Neural crest cell (in vitro differentiated cells): ENCODE measurements at places on chromosomes 4 and X.

DNA sequence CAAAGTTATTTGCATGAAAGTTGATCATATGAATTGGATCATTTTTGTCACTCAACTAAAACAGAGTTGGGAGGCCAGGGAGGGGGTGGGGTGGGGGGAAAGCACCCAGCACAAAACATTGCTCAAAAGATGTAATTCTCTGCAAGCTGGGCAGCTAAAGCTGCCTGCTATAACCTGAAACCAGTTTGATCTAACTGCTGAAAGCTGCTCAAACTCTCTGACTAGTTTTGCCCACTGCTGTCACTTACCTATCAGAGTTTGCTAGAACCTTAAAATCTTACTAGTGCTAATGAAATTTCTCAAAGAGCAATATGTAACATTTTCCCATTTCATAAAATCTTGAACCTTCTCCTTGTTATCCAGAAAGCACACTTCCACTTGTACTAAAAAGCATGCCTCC is 10.4 kb downstream of the CXCL8 start:
- no peak for DNase-seq

DNA sequence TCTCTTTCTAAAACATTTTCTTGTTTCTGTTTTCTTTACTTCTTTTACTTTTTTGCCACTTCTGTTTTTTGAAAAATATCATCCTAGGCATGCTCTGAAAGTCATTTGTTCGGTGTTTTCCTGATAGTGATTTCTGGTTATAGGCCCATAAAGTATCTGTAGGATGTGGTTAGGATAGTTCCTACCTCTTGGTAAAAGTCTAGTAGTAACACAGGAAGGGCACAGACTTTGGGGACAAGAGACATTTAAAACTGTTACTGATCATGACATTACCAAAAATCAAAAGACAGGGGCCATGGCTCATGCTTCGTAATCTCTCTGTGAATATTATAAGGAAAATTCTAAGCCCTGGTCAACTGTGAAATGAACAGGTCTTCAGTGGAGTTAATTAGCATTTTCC is 44.8 kb downstream of the FHL1 start:
- DNase-seq = no peak

DNA sequence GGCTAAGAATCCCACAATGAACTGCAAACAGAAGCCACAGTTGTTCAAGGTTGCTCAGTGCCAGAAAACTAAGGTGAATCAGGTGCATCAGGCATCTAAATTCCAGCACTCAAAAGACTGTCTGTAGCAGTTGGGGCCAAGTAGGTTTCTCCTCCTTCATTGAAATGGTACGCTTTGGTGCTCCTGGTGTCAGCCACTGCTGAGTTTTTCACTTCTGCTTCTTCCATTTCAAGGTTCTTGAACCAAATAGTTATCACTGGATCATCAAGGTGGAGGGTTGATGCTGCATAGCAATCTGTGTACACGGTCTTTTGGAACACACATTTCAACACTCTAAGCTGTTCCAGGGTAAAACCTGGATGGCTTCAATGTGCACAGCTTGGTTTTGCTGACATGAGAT is 74.4 kb downstream of the TMA16 start:
- no peak for DNase-seq

GRCh38 chr4:161696944-161697343 is 466.9 kb downstream of the FSTL5 start:
- no peak for DNase-seq

- DNase-seq = no peak
Observed at GRCh38 chrX:149453906-149454822, 50.9 kb downstream of the IDS start.

- DNase-seq = no peak
Observed at GRCh38 chrX:97619499-97619898, 735.8 kb downstream of the RPA4 start.

DNA sequence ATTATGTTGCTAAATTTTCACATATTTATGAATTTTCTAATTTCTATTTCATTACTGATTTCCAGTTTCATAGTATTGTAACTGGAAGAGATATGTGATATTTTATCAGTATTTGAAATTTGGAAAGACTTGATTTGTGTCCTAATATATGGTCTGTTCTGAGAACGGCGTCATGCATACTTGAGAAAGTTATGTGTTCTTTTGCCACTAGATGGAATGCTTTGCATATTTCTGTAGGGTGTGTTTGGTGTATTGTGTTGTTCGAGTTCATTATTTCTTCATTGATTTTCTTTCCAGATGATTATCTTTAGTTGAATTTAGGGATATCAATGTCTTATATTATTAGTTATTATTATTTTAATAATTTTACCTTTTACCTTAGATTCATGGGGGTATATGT is 110.6 kb upstream of the ITM2A start:
- no peak for DNase-seq

DNA sequence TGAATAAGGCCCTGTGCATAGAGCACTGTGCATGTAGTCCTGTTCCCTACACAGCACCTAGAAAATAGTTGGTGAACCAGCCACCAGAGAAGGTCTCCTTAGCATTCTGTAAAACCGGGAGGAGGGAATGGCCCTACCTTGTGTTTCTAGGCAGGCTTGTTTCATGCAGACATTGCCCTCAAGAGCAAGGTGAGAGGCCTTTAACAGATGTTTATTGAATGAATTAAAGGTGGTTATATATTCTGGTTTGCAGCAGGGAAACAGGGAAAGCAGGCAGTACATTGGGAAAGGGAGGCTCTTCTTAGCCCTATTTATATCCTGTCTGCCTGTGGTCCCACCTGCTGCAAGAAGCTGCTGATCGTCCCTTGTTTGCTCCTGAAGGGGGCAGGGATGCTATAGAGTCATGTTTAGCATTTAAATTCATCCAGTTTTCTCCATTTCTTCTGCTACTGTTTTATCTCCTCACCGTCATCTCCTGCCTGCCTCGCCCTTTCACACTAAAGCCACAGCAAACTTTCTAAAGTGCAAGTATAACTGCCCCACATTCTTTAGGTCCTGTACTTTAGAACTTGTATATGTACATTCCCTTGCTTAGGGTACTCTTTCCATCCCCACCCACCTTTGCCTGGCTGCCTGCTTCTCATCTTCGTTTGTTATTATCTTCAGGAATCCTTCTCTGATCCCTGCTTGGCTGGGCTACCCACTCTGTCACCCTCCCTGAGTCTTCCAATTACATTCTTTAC is 60.3 kb downstream of the EGF start:
- DNase-seq = no peak

DNA sequence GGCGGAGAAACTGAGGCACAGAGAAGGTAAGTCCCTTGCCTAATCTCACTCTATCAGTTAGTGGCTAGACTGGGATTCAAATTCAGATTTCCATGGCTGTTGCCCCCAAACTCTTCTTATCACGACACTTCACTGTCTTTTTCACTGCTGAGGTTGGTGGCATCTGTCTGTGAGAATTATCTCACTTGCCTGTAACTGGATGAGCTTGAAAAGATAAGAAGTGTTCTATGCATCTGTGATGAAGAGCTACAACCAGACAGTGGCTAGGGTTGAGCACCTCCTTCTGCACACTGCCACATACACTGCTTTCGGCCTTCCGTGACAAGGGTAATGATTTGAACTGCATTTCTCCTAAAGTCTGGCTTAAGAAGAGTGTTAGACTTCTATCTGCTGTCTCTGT is 107.9 kb upstream of the TEX13D start:
- no peak for DNase-seq

DNA sequence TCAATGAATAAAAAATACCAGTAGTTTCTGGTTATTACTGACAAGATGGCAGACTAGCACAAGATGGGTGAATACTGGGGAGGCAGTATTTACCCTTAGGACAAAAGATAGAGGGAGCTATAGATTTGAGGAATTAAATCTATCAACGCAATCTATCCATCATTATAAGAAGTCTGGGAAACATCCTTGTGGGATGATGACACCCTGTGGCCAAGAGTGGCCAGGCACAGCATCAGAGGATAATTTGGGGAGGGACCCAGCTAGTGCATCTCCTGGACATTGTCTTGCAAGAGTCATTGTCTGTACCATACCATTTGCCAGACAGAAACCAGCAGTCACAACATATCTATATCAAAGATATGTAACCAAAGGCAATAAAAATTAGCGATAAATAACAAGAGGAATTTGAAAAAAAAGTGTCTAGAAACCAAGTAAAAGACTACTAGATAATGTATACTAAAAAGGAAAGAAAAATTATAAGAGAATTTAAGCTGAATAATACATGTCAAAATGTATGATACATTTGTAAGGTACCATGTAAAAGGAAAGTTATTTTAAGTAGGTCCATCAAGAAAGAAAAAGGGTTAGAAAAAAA is 22.9 kb downstream of the KCTD8 start:
- peak; percentile 27 for DNase-seq

DNA sequence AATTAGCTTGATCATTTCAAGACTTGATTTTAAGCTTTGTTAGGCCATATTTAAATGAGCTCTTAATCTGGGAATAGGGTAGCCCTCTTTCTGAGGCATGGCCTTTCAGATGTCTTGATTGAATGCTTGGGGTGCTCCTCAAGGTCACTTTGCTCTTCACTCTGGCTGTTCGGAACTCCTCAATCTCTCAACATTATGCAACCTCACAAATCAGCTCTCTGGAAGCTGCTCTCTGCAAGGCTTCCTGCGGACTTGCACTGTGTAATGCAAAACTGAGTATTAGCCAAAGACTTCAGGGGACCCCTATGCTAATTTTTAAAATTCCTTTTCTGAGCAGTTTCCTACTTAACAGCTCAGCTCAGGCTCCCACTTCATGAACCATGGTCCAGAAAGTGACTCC is 398.3 kb downstream of the PRDM5 start:
- DNase-seq = no peak

- no peak for DNase-seq
Observed at GRCh38 chr4:125041372-125041930, 273.3 kb upstream of the FAT4 start.

- no peak for DNase-seq
Observed at GRCh38 chrX:134732152-134732551, 73.9 kb upstream of the PLAC1 start.

DNA sequence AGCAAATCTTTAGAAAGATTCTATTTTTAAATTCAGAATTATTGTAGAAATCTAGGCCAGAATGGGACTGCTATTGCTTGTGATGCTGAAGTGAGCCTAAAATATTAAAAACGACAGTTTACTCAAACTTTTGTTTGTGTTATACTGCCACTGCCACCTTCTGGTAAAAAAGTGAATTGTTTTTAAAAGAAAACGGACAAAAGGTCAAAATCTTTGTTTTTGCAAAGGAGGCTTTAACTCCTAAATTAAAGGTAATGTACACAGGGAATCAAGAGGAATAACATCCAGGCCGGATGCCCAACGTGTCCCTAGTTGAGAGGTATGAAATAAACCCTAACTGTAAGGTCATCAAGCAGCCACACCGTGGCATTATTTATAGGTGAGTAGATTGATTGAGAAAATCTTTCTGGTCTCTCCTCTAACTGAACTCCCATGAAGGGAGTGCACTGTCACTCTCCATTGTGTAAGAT is 338.3 kb upstream of the GALNT7 start:
- DNase-seq = no peak

- DNase-seq = no peak
Observed at GRCh38 chr4:106034220-106034619, 138.9 kb downstream of the NPNT start.

DNA sequence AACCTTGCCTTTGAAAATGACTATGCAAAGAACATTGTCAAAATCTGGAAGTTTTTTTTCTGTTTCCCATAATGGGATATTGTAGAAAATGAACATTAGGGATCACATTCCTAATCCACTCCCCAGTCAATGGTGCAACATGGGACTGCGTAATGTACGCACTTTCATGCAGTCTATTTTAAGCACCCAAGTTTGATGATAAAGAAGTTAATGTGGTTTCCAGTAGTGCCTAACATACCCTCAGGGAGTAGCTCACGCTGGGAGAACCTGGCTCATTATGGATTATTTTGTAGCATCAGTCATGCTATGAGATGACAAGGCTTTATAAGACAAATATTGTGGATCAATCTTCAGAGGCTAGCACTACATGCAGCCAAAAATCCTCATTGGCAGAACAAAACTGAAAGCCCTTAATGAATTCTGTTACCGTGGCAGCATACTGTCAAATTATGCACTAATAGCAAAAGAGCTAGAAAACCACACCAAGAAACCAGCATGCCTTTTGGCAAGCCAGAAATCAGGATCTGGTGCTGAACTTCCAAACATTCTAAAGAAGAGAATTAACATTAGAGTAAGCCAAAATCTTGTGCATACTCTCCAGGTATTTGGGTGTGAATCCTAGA is 1392.8 kb upstream of the TENM3 start:
- DNase-seq = no peak

GRCh38 chrX:104707572-104707971 is 141.6 kb downstream of the IL1RAPL2 start:
- no peak for DNase-seq

- DNase-seq = no peak
Observed at GRCh38 chr4:89556601-89557305, 249.2 kb upstream of the GPRIN3 start.
